Activated CD8-positive, alpha-beta memory T cell treated with anti-CD3 and anti-CD28 coated beads for 1 hour (primary cell): ENCODE measurements at places on chromosomes 7 and 10.

DNA sequence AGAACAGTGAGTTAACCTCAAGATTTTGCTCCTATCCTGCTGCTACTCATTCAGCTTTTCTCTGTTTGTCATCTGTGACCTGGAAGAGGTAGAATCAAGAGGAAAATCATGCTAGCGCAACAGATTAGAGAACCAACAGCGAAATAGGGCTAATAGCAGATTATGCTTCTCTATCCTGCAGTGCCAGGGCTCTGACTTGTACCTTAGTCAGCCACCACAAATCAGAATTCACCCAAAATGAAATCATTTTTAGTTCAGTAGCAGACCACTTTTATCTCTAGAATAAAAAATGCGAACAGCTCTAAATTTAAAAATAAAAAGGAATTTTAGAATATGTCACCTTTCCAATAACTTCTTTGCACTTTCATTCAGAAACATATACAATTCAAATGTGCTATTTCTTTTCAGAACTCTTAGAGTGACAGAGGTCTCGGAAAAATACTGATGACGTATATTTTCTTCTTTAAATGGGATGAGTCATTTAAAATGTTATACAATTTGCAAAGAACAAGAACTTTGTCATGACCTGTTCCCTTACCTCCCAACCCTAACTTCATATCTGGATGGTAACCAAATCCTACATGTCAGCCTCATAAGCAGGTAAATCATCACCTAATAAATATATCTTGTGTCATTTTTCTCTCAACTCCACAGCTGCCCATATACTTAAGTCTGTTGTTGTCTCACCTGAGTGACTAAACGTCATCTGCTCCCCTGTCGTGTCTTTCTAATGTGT lies 896.4 kb downstream of the PCDH15 start:
- no peak for DNase-seq

GRCh38 chr7:16951483-16952080 lies 69.8 kb upstream of the AGR3 start:
- no peak for DNase-seq

DNA sequence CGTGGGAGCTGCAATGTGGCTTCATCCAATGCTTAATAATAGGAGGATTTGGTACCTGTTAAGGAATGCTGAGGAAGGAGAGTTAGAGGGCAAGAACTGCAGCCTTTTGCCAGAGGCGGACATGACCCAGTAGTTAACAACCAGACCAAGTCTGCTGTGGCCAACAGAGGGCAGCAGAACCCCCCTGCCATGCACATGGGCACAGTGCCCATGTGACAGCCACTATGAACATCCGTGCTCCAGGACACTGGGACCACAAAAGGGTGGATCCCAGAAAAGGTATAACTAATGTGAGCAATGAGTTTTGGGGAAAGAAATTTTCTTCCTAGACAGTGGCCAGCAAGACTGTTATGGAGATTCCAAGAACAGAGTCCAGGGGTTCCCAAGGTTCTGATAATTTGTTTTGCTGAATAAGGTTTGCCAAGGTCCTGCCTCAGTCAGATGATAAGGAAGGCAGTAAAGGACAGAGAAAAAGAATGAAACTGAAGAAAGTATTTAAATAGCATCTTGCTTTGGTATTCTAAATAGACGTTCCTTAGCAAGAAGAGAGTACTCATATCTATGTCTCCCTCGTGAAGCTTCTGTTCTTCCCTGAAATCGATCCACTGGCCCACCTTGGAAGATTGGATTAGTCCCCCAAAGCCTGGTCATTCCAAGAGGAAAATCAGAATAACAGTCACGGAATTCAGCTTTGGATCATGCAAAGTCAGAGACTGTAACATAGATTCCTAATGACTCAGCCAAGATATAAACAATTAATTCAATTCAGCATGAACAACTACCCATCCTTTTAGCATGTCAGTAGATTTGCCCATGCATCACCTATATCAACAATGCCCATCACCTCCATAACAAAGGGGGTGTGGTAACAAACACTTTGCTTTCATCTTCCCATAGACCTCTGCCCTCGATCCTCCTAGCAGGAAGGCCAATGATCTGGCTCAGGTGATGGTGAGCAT lies 56.0 kb downstream of the LGI1 start:
- DNase-seq, result no peak

DNA sequence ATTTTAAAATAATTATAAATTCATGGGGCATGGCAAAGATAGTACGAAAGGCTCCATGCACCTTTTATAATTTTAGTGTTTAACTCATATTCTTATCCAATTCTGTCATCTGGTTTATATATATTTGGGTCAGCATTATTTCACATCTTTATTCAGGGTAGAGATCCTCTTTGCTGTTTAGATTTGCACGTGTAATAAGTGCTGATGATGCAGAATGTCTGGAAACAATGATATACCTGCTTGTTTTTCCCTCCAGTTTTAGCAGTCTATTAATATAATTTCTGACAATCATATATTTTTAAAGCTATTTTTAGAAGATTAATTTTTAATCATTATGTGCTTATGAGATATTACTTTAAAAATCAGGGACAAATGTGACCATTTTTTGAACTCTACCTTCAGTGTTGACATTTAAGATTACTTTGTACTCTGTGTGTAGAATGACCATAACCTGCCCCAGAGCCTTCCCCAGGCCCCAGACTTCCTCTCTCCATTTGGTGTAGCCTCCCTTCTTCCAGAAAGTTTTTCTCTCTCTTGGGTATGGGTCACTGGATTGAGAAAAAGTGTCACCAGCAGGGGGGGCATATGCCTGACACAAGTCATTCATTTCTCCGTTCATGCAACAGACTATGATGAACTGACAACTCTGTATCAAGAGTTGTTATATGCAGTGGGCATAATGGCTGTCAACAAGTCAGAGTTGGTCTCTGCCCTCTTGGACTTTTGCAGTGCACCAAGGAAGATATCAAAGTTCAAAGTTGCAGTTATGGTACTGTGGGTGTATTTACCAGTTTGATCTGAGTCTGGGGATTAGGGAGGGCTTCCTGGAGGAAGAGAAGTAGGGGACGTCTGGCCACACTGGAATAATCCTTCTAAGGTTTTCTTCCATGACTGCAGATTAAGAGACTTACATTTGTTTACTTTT lies 192.6 kb upstream of the CCDC6 start:
- DNase-seq, result no peak

- DNase-seq, result no peak
Measured at GRCh38 chr10:72220637-72221036, 4.6 kb upstream of the ASCC1 start.

DNA sequence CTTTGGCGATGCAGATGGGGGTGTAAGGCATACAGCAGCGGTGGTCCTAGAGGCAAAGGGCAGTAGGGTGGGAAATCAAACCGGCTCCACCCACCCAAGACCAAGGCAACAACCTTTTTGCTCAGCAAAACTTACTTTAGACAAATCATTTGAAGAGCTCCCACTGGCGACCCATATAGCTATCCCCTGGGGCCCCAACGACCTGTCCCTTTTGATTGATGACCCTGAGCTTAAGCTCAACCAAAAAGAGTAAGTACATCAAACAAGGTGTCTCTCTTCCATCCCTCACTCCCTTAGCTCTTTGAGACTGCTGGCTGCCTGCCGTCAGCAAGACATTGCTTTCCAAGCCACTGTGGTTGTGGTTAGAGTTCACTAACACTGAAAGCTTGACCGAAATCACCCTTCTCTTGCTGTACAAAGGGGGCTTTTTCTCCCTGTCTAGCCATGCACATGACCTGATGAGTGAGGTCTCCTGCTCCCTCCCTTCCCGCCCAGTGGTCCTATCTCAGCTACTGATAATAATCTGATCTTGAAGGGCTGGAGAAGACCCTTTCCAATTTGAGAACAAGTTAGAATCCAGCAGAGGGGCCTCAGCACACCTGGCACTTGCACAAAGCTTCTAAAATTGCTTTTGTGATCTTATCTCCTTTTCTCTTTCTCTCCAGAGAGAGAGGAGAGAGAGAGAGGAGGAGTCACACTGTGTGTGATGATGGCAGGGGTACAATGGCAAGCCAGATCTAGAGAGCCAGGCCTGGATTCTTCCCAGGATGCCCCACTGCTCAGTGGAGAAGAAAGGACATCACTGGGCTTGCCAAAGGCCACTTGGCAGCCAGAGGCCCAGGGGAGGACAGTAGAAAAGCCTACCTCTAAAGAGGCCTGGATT lies 42.2 kb downstream of the XPNPEP1 start:
- DNase-seq, result no peak

- DNase-seq, result no peak
Measured at GRCh38 chr7:41457832-41458437, 245.0 kb downstream of the INHBA start.

GRCh38 chr10:114507449-114507848 lies 103.1 kb upstream of the AFAP1L2 start:
- DNase-seq, result no peak

DNA sequence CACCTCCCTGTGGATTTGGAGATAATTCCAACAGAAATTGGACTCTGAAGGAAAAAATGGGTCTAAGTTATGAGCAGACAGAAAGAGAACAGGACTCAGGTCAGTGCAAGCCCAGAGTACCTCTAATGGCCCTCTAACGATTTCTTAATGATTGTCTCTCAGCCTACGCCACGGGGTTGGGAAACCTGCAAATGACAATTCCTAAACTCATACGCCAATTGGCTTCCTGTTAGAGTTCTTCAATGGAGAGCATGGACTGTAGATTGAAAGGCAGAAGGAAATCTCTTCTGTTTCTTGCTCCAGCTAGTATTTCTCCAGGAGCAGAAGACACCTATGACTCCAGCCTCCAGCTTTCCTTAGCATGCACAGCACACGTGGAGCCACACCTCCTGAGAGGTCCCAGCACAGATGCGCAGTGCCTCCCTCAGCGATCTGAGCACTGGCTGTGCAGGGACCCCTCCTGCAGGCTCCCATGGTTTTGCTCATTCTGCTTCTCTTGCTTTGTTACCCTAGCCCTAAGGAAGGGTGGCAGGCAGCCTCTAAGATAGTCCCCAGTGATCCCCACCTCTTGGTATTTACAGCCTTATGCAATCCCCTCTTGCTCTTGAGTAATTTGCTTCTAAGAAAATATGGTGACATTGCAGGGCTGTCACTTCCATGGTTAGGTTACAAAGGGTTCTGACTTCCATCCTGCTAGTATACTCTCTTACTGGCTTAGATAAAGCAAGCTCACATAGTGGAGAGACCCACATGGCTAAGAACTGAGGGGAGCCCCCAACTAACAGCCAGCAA lies 30.1 kb downstream of the DENND11 start:
- no peak for DNase-seq
